ENCODE measurements at places on chromosomes 2 and 18.

- DNase-seq: peak; percentile 98
Measured at GRCh38 chr2:42132191-42132965, 36.8 kb upstream of the EML4 start.

DNA sequence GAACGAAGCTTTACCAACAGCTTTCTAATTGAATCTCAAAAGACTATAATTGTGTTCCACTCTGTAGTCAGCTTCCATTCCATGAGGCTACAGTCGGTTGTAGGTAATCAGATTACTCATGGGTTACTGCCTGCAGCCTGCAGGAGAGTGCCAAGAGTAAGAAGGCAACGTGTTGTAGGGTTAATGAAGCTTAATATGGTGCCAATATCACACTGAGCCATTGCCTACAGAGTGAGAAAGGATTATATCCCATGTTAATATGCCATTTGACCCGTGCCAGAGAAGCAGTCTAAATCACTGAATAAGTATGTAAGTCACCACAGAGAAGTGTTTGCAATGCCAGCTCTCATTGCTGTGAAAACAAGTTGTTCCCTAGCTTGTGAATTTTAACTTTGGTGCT, 734.5 kb upstream of the ACVR2A start:
- DNase-seq: no peak

GRCh38 chr2:105187531-105187930, 54.0 kb upstream of the GPR45 start:
- DNase-seq: peak; percentile 28

DNA sequence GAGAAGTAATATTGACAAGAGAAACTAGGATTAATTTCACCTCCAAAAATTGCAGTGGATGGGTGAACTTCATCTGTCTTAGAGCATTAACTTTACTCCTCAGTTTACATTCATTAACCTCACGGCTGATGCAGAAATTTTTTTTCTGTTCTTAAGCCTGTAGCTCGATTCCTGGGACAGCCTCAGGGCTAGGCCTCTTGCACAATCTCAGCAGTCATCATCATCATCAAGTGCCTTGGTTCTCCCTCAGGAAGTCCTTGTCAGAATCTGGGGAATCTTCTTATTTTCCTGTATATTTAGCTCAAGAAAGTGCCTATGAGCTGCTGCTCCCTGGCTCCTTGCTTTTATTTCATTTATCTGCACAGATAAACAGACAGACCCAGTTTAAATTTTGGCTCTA, 1272.2 kb upstream of the LRRTM1 start:
- DNase-seq: no peak

DNA sequence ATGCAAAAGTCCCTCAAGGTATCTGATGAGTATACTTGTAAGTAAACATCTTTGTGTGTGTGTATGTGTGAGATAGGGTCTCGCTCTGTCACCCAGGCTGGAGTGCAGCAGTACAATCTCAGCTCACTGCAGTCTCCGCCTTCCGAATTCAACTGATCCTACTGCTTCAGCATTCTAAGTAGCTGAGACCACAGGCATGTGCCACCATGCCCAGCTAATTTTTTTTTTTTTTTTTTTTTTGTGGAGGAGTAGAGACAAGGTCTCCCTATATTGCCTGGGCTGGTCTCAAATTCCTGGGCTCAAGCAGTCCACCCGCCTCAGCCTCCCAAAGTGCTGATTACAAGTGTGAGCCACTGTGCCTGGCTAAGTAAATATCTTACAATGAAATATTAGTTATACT, 23.2 kb downstream of the ADAM17 start:
- DNase-seq: no peak

GRCh38 chr2:161424891-161425727, 9.0 kb downstream of the TBR1 start:
- DNase-seq: no peak

- DNase-seq: no peak
Measured at GRCh38 chr2:105394951-105395611, 3.8 kb downstream of the FHL2 start.

DNA sequence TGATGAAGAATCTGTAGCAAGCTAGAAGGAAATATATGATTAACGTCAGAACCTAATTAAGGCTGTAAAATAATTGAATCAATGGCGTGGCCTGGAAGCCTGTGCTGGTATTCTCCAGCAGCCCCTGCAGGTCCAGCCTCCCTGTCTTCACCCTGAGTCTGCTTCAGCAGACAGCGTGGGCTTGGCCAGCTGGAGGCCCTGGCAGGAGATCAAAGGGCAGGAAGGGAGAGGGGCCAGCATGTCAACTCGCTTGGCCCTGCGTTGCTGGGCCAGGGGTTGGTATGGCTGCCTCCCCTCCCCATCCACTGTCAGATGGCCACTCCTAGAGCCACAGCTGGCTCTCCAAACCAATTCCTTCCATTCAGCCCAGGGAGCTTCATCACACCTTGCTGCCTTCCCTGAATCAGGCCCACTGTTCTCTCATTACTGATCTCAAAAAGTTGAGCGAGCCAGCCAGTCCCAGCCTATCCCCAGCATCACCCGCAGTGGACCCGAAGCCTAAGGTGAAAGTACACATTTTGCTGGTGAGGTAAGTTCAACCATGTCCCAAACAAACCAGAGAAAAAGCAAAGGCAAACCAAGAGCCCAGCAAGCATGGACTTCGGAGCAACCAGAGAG, 228.4 kb upstream of the AGAP1 start:
- no peak for DNase-seq

All from fibroblast of skin of scalp (primary cell).